Cardiac muscle cell (in vitro differentiated cells and primary cell): ENCODE measurements at places on chromosomes 2 and 18.

GRCh38 chr2:209682646-209683045 lies 89.0 kb upstream of the UNC80 start:
- no peak for DNase-seq

DNA sequence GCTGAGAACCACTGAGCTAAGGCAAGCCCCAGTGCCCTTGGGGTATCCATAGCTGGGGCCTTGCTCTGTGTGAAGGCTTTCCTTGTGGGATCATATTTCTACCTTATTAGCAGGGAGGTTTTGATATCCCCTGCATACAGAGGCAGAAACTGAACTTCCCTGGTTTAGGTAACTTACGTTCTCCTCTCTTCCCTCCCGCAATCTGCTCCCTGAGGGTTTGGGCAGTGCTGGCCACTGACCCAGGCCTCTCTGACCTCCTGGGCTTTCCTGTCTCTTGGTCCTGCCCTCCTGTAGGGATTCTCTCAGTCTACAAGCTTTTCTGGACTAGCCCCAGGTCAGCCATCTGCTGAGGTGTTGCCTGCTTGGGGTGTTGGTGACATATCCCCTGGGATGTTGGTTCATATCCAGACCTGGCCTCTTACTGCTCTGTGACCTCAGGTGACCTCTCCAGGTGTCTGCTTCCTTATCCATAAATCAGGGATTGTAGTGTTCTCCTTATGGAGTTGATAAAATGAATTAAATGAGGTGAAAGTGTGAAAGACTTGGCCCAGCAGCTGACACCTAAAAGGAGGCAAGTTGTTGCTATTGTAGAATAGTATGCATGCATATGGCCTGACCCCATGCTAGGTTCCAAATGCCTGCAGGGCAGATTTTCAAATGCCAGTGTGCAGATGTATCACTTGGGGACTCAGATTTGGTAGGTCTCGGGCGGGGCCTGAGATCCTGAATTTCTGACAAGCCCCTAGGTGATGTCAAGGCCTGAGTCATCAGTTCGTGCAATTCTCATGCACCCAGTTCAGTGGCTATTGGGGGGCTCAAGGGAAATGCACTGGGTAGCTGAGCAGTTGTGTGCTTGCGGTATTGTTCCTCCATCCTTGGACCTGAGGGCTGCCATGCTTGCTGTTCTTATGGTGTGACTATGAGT lies 106.6 kb downstream of the FHOD3 start:
- no peak for DNase-seq

DNA sequence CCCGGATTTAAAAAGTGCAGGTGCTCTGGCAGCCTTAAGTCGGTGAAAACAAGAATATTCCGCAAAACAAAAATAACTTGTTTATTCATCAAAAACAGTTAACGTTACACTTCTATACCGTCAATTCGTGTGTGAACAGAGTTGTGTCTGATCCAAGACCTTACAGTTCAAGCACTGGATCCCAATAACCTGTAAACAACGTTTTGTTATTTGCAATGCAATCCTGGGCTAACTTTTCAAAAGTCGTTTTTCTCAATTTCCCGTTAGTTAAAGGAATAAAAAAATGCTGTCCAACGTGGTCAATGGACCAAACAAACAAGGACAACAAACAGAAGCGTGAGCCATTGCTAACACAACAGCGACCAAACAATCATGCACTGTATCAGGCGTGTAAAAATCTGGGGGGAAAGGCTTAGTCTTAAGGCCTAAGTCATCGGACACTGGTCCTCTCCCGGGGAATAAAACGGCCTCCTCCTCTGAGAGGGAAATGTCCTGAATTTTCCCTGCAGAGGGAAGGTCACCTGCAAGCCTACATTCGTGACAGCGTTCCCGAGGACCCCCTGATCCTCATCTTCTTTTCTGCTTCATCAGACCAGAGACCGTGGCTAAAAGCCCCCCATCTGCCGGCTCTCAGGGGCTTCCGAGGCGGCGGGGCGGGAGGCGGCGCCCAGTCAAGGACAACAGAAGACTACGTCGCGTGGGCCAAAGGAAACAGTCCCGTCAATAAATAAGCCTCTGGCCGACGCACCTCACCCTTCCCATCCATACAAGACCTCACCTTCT lies 490 bp downstream of the NDUFS1 start:
- DNase-seq, result peak; percentile 48

GRCh38 chr2:241771286-241772062 lies 5.1 kb upstream of the GAL3ST2 start:
- DNase-seq, result peak; percentile 59

DNA sequence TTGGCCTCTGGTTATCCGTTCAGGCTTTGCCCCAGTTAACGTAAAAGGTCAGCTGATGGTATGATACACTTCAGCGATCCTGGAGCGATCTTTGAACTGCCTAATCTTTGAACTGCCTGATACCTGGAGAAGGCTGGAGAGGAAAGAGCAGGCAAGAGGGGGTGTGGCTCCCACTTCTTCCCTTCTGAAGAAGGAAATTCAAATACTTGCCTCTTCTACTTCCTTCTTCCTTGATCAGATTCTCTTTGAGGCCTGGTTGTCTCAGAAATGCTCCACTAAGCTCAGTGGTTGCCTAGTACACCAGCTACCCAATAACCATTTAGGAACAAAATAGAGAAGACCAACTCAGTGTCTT lies 619 bp downstream of the GALM start:
- peak; percentile 21 for DNase-seq

DNA sequence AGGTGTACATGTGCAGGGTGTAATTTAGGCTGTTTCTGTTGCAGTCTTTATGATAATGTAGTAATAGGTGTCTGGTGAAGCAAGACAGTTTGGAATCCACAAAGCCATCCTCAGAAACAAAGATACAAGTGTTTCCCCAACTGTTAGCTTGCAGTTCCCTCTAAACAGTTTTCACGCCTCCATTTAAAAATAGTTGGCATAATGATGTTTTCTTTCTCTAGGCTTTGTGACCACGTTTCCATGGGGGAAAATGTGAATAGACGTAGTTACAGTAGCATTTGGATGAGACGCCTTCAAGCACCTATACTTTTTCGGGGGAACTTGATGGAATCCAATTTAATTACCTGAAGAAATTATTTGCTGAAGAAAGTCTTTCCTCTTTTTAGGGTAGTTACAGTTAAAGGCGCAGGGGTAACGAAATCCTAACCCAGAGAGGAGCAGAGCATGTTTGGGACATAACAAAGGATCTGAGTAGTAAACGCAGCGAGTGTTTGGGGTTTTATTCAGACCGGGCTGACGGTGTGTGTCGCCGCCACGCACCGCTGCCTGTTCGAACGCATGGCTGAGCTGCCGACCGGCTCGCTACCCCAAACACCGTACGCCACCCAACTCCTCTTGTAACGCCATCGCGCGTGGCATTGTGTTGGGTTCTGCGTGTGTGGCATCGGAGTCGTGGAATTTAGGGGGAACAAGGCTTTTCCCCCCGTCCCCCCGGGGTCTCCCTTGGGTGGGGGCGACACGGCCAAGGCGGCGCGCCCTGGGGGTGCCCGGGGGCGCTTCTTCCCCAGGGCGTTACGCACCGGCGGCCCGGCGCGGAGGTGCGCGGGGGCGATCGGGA lies 681 bp upstream of the NRP2 start:
- DNase-seq, result peak; percentile 49
